ENCODE measurements at places on chromosomes 2 and 18. TPM values are rescaled to one million over a fixed set of nuclear protein-coding genes. Genes with fewer than 3 reads are reported as not detected.

Gene PLEKHH2
- total RNA-seq = 2.3 TPM

Gene MOCOS
- total RNA-seq = 15.3 TPM

Gene IL36RN
- 0.04 TPM for total RNA-seq

Gene GALNT3
- total RNA-seq = 22.9 TPM

Gene OSBPL6
- 3.8 TPM for total RNA-seq

Gene SCN9A
- 7.2 TPM for total RNA-seq

Gene DCDC2C
- not detected for total RNA-seq

Gene MROH2A
- not detected for total RNA-seq

Gene SALL3
- total RNA-seq = 2.1 TPM

Gene THSD7B
- total RNA-seq = 0.04 TPM

Gene RESP18
- not detected for total RNA-seq

Gene NFATC1
- 3.4 TPM for total RNA-seq

Gene RBMS1
- total RNA-seq = 52.5 TPM

Gene HRH4
- total RNA-seq = not detected

Gene CFAP65
- not detected for total RNA-seq

Gene INHA
- total RNA-seq = not detected

Gene RAB6D
- 0.27 TPM for total RNA-seq

Gene RUFY4
- total RNA-seq = not detected

Gene EML6
- total RNA-seq = 0.63 TPM

Gene ZEB2
- 14.7 TPM for total RNA-seq

Gene PAX3
- not detected for total RNA-seq

Gene CRYGC
- not detected for total RNA-seq

Gene KCNF1
- 3.1 TPM for total RNA-seq

Gene TXNDC2
- total RNA-seq = not detected

Gene UGT1A8
- total RNA-seq = not detected

Gene CAPN14
- 0.58 TPM for total RNA-seq

Gene TSGA10
- 8.3 TPM for total RNA-seq

Gene COL6A3
- 81.9 TPM for total RNA-seq

Gene IL37
- not detected for total RNA-seq

Gene LYPD1
- 53.2 TPM for total RNA-seq

Gene RASGRP3
- total RNA-seq = 17.6 TPM

Gene CHRNG
- total RNA-seq = not detected

Gene DSG1
- not detected for total RNA-seq

Gene GAL3ST2
- total RNA-seq = not detected

Gene RBM43
- total RNA-seq = 1.3 TPM

Gene BOLL
- not detected for total RNA-seq
